ENCODE measurements at places on chromosomes 11 and 22.
A peak's percentile ranks its signal among the peaks of the same experiment; 100 is the strongest.

DNA sequence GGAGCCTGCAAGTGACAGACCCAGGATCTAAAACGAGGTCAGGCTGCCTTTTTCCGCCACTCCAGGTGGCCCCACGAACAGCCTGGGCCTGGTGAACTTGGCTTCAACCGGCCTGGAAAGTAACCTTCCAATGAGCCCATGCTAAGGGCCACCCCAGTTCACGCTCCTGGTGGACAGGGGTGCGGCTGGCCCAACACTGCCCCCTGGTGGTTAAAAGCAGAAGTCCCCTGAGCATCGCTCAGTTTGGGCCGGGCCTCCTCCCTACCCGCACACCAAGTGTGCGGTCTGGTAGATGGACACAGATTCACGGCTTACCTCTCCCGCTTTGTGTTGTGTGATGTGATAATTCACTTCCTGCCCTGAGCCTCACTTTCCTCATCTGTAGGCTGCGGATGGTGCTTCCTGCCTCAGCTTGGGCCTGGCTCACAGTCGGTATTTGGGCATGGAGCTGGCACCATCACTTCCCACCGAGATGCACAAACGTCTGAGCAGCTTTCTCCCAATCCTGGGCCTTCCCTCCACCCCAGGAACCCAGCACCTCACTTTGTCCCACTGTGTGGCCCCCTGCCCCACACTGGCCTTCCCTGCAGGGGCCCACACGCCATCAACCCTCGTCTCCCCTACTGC, 13.7 kb upstream of the SEC14L3 start:
- peak; percentile 37 for DNase-seq

DNA sequence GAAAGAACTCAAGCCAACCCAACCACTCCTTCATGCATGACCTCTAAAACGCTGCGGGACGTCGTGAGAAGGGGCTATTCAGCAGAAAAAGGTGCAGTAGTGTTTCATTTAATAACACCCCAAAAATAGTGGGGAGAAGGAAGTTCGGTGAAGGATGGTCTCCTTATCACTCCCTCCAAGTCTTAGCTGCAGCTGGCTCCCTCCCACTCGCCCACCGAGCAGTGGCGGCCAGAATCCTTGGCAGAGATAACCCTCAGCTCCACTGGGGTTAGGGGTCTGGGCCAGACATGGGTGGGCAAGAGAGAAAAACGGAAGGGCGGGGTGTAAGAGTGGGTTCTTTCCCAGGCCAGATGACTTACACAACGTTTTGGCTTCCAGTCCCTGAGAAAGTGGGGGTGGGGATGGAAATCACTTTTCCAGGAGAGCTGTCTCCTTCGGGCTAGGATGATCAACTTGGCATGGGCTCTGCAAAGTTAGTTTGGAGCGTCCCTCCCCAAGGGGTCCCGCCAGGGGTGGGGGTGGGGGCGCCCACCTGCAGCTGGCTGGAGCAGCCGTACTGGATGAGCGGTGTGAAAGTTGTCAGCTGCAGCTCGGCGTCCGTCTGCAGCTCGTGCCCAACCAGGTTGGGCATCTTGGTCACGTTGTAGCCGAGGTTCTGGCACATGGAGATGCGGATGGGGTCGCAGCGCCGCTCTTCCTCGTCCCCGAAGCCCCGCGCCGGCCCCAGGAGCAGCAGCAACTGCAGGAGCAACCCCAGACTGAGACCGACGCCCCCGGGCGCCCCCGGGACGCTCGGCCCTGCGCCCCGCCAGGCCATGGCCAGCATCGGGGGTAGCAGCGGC, 705 bp downstream of the FZD4 start:
- no peak for DNase-seq

- no peak for DNase-seq
These were observed 19.2 kb upstream of the OR56A3 start for GRCh38 chr11:5922749-5923426.

GRCh38 chr11:2205981-2206690, 34.5 kb upstream of the TH start:
- no peak for DNase-seq

DNA sequence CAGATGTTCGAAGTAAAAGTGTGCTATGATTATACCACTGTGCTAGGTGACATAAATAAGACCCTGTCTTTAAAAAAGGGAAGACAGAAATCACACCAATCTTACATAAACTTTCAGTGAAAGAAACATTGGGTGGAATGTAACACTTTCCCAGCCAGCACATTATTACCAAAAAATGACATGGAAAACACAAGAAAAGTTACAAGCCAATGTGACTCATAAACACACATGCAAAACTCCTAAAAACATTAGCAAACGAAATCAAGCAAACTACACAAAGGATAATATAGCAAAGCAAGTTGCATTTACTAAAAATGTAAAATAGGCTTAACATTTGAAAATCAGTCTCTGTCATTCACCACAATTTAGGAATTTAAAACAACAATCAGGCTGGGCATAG, 47.0 kb downstream of the SBF2 start:
- no peak for DNase-seq

DNA sequence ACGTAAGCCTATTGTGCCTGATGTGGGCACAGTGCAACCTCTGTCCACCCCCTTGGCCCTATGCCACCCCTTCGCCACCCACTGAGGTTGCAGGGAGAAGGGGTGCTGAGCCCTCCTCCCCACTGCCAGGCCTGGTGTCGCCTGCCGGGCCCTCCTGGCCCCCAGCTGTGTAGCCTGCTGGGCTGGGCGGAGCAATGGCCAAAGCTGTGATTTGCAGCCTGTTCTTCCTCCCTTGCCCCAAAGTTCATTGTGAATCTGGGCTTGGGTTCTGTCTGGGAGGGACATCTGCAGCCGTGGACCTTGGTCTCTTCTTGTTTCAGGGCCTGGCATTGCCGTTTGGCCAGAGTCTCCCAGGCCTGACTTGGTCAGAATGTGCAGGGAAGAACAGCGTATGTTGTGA, 121.9 kb downstream of the PKNOX2 start:
- DNase-seq: no peak

DNA sequence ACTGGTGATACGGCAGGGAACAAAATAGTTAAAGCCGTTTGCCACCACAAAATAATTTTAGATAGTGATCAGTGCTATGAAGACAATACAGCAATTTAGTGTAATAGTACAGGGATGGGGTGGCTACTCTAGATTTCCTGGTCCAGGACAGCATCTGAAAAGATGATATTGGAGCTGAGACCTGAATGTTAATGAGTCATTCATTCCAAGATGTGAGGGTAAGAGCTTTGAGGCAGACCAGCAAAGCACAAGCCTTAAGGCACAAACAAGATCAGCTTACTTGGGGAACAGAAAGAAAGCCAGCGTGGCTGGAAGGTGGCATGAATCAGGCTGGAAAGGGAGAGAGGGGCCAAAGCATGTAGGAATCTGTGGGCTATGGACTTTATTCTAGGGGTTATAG, 132.3 kb downstream of the TRIM44 start:
- no peak for DNase-seq

DNA sequence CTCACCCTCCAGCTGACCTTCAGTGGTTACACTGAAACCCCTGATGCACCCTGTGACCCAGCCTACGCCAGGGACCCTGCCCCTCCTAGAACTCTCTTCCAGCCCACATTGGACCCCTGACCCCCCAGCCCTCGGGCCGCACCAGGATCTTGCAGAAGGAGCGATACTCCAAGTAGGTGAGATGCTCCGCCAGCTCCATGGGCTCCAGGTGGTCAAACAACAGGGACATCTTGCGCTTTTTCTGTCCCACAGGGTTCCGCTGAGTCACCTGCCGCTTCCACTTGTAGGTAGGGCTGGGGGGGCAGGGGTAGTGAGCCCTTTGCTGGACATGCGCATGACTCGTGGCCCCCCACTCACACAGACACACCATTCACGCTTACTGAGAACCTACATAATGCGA, 4.1 kb downstream of the RASGRP2 start:
- DNase-seq: no peak

DNA sequence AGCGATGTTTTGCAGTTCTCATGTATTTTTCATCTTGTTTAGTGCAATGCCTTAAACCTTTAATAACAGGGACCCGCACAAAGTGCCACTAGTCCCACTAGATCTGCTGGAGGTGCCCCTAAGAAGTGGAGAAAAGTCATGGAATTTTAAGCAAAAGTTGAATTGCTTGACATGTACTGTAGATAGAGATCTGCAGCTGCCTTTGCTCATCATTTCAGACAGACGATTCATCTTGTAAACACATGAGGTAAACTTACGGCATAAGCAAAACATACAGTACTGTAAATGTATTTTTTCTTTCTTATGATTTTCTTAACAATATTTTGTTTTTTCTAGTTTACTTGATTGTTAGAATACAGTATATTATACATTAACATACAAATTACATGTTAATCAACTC, 295.6 kb downstream of the CASP12 start:
- no peak for DNase-seq

DNA sequence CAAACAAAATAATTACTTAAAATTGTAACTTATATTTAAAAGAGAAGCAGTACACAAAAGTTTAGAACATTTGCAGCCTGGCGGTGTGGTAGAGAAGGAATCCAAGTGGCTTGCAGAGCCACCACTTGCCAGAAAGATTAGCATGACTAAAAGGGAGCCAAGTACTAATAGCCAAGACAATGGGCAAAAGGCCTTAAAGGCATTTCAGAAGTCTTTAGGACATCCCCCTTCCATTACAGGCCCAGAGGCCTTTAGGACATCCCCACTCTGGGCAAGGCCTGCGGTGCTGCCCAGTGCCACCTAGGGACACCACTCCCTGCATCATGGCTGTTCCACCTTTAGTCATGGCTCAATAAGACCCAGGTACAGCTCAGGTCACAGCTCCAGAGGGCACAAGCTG, 32.4 kb downstream of the TMEM225 start:
- DNase-seq: no peak

DNA sequence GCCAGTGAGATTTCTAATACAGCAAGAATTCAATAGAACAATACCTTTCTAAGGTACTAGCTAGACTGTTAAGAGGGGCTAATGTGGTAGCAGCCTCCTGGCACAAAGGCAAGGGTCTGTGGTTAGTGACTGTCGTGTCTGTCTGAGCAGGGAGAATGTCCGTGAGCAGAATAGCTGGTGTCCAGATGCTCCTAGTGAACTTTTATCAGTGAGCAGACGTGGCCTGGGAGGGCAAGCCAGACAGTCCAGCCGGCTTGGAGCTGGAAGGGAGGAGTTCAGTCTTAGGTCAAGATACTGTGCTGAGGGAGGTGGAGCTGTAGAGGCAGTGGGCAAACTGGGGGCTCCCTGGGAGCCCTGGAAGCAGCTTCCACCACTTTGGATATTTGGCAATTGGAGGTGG, 138.6 kb downstream of the TEAD1 start:
- DNase-seq: no peak

Measured in caudate nucleus (tissue), 63 donors.